D721Med (cell line): ENCODE measurements at places on chromosomes 6 and 20.

GRCh38 chr6:88599571-88599970 lies 363.8 kb downstream of the RNGTT start:
- no peak for DNase-seq

DNA sequence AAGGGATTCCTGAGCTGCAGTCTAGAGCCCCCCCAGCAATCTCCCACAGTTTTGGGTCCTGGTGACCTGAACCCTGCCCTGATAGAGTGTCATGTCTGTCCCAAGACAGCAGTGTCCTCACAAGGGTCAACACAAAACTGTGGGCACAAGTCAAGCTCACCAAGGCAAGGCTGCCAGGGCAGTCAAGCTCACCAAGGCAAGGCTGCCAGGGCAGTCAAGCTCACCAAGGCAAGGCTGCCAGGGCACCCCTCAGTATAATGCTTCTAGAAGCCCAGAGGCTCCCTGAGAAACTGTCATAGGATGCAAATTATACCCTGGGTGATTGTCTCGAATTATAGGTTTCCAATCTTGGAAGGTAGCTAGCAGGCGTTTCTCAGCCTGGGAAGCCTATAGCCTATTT lies 108.5 kb downstream of the NFATC2 start:
- DNase-seq = no peak

DNA sequence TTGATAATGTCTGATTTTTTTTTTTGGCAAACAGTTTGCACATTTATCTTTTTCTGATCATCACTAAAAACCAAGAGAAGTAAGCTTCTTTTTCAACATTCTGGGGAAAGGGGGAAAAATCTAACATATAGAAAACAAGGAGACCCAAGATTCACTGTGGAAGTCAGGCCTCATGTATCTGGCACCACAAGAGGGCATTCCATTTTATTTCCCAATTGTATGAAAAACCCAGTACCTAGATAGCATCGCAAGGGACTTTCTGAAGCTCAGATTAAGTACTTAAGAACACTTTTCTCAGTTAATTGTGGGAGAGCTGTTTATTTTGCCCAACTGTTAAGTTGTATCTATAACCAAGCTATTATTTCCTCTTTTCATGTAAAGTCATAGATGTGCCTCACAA lies 152.9 kb downstream of the KLHL32 start:
- no peak for DNase-seq

- DNase-seq = no peak
Measured at GRCh38 chr20:44810061-44810390, 320 bp downstream of the RIMS4 start.

GRCh38 chr6:104859225-104860146 lies at the start of gene HACE1:
TSS of gene HACE1 (minus strand) at chr6:104859919. CDS start at chr6:104859642, 277 bp downstream.
- DNase-seq = peak; percentile 78

DNA sequence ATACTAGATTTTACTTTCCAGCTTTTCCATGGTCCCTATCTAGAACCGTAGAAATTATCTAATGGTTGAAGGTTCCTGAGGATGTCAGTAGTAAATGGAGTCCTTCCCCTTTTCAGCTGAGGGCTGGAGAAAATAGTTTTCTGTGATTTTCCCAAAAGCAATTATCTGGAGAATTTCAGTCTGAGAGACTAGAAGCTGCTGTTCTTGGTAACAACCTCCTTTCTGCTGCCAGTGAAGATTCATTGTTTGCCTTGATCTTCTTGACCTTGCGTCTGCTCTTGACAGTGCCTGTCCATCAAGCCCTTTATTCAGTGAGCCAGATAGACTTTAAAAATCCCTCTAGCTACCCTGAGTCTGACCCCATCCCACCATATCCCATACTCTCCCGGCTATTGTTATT lies 73.1 kb downstream of the PHACTR2 start:
- DNase-seq = no peak

GRCh38 chr20:35039846-35040489 lies 52.6 kb downstream of the TRPC4AP start:
- DNase-seq = no peak

DNA sequence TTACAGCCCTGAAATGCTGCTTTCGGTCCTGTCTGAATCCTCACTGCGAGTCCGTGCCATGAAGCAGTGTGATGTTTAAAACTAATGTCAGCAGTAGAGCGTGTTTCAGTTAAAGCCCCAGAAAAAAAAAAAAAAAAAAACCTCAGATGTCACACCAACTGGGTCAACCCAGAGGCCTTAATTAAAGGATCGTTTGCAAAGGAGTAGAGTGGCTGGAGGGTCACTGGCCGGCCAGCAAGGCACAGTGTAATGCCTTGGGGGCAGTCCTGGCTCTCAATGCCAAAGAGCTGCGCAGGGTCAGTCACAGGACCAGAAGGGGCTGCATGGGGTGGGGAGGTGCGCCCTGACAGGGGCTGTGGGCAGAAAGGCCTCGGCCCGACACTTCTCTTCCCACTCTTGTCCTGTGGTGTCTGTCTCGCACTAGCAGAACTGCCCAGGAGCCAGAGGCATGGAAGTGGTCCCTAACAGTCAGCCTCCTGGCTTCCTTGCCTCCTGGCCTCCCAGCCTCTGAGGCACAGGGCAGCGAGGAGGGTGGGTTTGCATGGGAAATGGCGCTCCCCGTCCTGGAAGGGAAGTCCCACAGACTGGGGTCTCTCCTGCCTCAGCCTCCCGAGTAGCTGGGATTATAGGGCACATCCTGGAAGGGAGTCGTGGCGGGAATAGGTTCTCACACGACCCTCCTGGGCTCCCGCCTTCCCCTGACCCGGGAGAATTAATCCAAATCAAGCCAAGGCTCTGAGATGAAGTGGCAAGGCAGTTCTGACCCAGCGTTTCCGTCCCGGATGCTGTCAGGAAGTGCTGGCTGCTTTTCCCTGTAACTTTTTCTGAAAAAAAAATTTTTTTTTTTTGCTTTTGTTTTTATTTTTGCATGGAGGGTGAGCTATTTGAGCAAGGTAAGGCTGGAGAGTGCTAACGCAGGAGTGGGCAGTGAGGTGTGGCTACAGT lies 53.7 kb upstream of the MPC1 start:
- no peak for DNase-seq

DNA sequence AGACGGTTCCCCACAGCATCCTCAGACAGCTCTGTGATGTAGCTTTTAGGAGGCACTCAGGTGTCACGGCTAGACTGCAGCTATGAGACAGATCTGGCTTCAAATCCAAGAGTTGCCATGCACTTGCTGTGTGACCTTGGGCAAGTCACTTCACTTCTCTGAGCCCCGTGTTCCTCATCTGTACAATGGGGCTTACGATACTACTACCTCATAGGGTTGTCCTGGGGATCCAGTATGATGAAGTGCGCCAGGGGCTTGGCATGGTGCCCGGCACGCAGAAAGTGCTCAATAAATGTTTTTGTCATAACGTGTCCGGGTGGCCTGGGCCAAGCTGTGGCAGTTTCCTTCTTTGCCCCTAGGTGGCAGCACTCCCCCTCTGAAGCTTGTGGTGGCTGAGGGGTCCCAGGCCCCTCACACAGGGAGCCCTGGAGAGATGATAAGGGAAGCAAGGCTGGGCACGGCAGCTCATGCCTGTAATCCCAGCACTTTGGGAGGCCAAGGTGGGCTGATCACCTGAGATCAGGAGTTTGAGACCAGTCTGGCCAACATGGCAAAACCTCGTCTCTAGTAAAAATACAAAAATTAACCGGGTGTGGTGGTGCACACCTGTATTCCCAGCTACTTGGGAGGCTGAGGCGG lies 19.1 kb upstream of the CHMP4B start:
- DNase-seq = peak; percentile 73

- no peak for DNase-seq
Measured at GRCh38 chr20:42098418-42098817, 480.2 kb upstream of the CHD6 start.

DNA sequence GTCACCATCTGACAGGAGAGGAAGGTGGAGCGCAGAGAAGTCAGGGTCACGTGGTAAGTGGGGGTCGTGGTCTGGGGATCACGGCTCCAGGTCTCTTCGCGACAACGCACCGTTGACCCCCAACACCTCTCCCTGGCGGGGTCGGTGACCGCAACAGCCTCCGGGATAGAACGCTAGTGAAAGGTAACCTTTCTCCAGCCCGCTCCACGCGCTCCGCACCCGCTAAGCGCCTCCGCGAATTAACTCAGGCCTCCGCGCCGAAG lies 600 bp upstream of the SYNJ2 start:
- DNase-seq = no peak

- DNase-seq = no peak
Measured at GRCh38 chr6:144149558-144149893, 791 bp upstream of the STX11 start.

DNA sequence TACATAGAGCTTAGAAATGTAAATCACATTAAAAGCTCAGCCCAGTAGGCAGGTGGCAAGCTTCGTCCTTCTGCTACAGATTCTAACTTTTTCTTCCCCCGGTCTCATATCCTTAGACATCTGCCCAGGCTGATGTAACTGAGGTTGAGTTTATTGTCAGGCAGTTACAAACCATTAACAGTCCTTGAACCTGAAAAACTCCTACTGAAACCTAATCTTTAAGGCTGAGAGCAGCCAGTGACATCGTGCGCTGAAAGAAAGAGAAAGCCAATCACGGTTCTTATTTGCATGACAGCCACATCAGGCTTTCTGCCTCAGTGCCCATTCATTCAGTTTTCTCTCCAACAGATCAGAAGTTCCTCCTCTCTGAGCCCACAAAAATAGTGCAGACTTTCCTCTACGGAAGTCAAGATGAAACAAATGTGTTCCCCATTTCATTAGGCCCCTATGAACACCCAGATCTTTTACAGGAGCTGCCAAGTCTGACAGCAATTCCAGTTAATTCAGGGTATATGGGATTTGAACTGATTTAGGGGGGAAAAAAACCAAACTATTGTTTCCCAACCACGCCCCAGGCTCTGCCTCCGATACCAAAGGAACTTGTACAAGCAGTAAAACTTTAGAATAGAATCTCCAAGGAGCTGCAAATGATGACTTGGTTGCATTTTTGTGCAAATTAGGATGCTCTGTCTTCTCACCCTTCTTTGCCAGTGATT lies at the start of gene NHSL1:
Gene NHSL1, minus strand, starts transcription at position 192 of the 716 bp plus-strand sequence. CDS start 204 bp downstream, outside the sequence.
- DNase-seq = no peak

- DNase-seq = no peak
Measured at GRCh38 chr6:166643891-166644590, 17.0 kb upstream of the RPS6KA2 start.
